GM13976 (cell line): ENCODE measurements at places on chromosomes 3 and 15.

- no peak for DNase-seq
Observed at GRCh38 chr15:51757450-51757849, 6.1 kb downstream of the TMOD2 start.

- no peak for DNase-seq
Observed at GRCh38 chr3:67416703-67417102, 237.7 kb downstream of the SUCLG2 start.

DNA sequence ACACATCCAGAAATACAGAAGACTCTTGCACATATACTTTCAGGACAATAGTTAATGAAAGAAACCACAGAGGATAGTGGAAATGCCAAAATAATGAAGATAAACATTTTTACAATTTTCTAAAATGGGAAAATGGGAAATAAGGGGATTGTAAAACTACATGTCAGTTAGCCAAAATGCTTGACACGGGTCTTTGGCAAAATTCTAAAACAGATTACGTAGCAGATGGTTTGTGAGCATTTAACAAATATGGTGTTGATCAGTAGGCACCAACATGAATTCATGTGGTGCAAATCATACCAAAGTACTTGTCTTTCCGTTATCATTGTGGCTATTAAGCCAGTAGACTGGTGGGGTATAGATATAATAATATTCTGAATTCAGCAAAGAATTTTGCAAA is 348.5 kb upstream of the ROBO1 start:
- no peak for DNase-seq

DNA sequence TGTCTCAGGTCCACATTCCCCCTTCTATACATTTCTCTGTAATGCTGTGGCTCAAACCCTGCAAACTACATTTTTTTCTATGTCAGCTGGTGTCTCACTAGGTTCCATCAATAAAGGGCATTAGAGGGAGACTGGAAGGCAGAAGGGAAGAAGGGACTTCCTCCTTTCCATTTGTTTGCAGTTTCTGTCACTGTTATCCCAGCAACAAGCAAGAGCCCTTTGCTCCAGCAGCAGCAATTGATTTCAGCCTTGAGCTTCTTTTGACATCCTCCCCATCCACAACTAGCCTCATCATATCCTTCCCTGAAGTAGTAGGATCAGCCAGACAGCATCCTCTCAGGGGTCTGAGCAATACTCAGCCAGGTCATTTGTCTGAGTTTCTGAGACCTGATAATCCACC is 5.3 kb upstream of the NCK1 start:
- no peak for DNase-seq

- no peak for DNase-seq
Observed at GRCh38 chr3:43858294-43858701, 167.6 kb downstream of the ABHD5 start.
